Ovary (tissue), 10 donors: ENCODE measurements at places on chromosomes 1 and 21.

GRCh38 chr1:222736972-222737371 is at the start of gene FAM177B:
TSS of gene FAM177B (plus strand) at chr1:222737202. CDS start at chr1:222746546, 9,344 bp downstream.
- DNase-seq, result no peak

DNA sequence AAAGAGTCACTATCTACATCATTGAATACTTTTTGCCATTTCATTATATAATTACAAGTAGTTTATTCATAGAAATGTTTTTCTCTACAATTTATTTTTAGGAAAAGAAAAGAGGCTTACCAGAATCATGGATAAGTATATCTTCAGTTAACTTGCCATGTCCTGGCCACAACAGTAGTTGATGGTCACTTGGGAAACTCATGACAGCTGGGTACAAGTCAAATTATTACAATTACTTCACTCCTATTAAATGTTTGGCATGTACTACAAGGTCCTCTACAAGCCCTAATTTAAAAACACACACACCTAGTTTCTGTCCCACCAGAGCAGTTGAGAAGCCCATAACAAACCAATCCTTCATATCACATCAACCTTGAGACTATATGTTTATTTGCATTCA is 29.4 kb downstream of the PALMD start:
- DNase-seq, result no peak

DNA sequence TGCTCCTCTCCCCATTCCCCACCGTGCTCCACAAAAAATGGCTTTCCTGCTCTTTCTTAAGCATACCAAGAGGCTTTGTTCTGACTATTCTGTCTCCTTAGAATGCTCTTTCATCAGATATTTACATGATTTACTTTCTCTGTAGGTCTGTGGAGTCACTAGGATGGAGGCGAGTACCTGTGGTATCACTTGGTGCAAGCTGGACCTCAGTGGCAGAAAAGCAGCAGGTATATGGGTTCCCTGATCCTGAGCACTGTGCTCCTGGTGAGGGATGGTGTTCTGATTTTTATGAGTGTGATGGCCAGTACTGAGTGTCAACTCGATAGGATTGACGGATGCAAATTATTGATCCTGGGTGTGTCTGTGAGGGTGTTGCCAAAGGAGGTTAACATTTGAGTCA is 10.0 kb downstream of the C1orf87 start:
- no peak for DNase-seq

GRCh38 chr1:226121587-226122400 is 59.3 kb downstream of the H3-3A start:
- DNase-seq, result peak; percentile 80

DNA sequence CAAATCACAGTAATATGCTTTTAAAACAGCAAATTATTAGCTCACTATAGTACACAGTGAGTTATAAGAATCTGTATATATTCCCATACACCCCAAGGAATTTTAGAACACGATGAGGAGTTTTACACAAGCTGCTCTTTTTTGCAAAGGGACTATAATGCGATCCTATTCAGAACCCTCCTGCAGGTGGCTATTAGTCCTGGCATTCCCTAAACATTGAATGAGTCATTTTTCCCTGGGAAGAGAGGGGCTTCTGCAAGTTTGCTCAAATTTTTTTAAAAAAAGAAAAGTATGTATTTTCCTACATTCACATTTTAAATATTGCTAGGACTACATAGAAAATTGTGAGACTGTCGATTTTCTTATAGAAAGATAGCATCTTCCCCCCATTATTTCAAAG is 106.3 kb downstream of the COL11A1 start:
- DNase-seq, result no peak

DNA sequence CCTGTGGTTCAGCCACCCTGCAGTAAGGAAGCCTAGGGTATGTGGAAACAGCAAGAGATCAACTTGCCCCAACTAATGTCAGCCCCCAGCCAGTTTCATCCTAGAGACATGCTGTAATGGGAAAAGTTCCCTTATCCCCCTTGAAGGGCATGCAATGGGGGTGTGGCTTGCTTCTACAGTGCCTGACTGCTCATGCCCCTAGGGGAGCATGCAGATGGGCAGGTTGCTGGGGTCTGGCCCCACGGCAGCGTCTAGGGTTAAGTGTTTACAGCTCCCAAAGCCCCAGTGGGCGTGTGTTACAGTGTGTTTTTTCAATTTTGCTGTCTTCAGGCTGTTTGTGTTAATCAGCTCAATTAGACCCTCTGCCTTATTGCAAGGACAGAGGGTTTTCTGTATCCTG is 1105.9 kb downstream of the AMY1C start:
- no peak for DNase-seq

- no peak for DNase-seq
Measured at GRCh38 chr1:95509989-95510388, 276.0 kb downstream of the RWDD3 start.

DNA sequence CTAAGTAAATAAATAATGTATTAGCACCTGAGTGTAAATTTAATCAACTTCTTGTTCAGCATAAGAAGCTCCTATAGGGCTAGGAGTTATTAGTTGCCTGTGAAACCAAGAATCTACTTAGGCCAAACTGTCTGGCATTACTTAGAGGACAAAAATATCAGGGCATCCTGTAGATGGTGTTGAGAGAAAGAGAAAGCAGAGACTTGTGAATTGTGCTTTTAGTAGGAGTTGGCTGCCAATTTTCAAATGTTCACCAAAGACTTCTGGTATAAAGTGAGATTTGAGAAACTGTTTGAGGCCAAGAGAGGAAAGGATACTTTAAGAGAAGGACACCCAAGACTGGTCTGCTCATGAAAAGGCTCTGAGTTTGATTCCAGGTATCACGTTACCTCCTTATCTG is 315.5 kb upstream of the DEPDC1 start:
- DNase-seq, result no peak

GRCh38 chr1:36116901-36117300 is 8.1 kb downstream of the COL8A2 start:
- DNase-seq, result no peak

DNA sequence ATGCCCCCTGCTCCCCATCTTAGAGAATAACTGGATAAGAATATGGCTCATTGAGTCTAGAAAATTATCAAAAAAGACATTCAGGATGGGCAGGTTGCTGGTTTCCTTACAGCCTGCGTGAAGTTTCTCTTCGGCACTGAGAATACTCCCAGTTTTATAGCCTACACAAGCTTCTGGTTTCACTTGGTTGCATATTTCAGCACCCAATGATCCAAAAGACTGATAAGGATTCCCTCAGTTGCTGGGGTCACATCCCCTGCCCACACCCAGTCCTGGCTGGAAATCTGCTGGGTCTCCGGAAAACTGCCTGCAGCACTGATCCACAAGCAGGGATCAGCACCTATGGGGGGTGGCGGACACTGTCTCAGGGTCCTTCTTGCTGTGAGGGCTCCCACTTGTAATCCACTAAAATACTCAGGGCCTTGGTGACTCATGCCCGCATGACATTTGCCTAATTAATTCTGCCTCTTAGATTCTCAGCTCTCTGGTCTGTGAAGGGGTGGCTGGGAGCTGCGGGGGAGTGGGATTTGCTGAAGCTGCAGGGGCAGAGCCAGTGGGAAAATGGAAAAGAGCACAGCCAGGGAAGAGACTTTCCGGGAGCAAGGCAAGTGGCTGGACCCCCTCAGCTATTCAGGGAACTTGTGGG is 142.5 kb downstream of the ZNF648 start:
- no peak for DNase-seq

DNA sequence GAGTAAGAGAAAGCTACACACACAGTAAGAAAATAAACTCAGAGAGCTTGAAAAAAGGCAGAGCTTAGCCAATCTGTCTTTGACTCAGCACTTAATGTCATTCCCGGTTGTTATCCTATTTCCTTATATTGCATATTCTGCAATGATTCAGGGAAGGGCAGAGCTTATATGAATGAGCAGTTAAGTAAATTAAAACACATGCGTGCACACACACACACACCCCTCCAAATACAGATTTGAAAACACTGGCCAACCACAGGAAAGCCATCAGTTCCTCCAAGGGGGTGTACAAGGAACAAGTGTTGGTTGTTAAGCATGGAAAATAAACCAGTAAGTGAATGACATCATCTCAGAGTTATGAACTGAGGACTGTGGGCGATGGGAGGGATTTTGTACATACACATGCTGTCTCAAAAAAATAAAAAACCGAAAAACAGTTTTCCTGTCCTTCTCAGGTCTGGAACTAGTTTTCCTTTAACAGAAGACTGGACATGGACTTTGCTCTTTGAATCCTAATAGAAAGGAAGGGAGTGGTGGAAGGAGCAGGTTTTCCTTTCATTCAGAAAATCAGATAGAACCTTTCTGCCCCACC is 1.0 kb downstream of the IQGAP3 start:
- DNase-seq, result no peak

- no peak for DNase-seq
Measured at GRCh38 chr1:76390456-76390855, 315.9 kb downstream of the ST6GALNAC3 start.

DNA sequence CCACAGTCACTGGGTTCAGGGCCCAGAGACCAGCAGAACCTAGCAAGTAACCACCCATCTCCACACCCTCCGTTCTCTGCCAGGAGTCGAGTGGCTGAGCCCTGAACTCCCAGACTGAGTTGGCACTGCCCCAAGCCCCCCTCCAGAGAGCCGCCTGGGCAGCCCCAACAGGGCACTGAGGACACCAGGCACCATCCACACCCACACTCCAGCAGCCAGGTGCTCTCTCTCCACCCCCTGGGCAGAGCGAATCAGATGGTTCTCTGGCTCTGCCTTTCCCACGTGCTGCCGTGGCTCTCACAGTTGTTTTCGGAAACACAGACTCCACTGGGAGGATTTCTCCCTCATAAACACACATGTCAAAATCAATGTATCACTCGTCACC is 13.6 kb downstream of the WDR4 start:
- DNase-seq, result peak; percentile 26

GRCh38 chr1:193013005-193013404 is 46.2 kb downstream of the UCHL5 start:
- no peak for DNase-seq

- DNase-seq, result no peak
Measured at GRCh38 chr1:156664767-156665411, 12.3 kb downstream of the NES start.

DNA sequence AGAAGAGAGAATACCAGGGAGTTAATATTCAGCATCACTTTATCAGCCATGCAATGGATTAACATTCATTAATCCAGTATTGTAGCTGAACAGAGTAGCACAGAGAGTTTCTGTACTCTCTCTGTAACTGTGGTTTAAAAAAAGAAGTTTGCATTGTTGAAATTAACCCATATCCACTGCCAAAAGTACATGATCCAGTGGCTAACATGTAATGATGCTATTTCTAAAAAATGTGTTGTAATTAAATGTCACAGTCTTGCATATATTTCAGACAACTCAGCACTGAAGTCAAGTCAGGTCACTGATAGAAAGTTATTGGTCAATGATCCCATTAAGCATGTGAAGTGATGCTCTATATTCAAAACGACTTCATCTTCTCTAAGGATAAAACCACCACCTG is 141.3 kb downstream of the NRIP1 start:
- DNase-seq, result no peak

DNA sequence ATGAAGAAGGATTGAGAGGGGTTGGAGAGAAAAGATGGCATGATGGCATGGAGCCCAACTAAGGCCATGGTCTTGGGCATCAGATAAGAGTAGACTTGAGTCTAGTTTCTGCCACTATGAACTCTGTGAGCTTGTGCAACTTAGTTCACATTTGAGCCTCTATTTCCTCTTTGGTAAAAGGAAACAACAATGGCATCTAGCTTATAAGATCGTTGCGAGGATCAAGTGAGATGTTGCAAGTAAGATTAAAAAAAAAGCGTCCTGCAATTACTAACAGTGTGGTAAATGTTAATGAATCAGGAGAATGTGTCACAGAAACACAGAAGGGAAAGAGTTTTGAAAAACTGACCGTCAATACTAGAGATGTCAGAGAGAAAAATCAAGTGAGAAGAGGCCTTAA is 202.9 kb upstream of the FGGY start:
- DNase-seq, result no peak

DNA sequence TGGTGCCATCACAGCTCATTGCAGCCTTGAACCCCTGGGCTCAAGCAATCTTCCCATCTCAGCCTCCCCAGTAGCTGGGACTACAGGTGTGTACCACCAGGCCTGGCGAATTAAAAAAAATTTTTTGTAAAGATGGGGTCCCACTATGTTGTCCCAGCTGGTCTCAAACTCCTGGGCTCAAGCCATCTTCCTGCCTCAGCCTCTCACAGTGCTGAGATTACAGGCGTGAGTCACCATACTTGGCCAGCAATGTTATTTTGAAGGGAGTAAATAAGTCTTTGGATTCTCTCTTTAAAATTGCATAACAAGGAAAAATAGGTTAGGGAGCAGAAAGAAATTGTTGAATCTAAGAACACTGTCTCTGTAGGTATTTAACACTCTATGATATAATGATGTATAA is 111.3 kb downstream of the RPS6KC1 start:
- no peak for DNase-seq
